ENCODE measurements at places on chromosomes 1 and 21.

- no peak for DNase-seq
Observed at GRCh38 chr1:27049607-27050006, 37.0 kb upstream of the TENT5B start.

DNA sequence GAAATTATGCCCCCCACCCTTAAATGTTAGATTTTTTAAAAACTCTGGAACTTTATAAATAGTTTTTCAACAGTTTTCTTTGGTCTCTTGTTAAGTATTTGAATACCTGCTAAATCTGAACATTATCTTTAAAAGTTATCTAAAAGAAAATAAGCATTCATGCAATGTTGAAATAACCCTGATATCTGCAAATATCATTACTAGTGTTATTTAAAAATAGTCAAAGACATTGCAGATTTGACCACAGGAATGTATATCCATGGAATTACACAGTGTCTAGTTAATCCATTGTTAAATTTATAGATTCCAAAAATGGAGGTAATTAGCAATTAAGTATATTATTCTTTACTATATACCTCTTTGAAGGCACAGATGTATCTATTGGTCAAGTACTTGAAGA is 42.0 kb downstream of the PRRX1 start:
- no peak for DNase-seq

DNA sequence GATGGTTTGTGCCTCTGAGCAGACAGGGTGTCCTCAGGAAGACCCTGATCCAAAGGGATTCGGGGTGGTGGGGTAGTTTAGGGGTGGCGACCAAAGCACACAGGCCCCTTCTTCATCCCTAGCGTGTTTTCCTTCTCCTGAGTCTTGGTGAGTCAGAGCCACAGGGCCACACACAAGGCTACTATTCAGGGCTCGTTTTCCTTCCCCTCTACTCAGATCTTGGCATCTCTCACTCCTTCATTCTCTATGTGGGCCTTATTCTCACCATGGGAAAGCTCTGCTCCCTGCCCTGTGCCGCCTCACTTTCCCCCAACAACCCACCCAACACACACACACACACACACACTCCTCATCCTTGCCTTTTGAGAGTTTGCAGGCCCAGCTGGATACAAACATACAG is 43.6 kb upstream of the WNT2B start:
- DNase-seq, result no peak

DNA sequence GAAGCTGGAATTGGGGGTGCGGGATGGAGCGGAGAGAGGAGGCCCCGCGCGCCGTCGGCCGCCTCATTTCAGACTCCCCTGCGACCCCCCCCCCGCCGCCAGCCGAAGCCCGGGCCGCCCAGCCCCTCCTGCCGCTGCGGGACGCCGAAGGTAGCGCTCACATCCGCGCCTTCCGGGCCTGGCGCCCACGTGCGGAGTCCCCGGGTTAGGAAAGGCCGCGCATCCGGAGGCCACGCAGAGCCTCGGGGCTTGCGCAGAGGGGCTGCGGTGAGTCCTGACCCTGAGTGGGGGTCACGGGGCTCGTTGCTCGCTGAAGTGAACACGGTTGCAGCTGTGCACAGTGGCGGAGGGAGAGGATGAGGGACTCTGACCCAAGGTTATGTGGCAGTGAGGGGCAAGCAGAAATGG is 552 bp upstream of the ZNF496 start:
- no peak for DNase-seq

GRCh38 chr1:34926894-34927293 is 2.6 kb downstream of the DLGAP3 start:
- DNase-seq, result no peak

DNA sequence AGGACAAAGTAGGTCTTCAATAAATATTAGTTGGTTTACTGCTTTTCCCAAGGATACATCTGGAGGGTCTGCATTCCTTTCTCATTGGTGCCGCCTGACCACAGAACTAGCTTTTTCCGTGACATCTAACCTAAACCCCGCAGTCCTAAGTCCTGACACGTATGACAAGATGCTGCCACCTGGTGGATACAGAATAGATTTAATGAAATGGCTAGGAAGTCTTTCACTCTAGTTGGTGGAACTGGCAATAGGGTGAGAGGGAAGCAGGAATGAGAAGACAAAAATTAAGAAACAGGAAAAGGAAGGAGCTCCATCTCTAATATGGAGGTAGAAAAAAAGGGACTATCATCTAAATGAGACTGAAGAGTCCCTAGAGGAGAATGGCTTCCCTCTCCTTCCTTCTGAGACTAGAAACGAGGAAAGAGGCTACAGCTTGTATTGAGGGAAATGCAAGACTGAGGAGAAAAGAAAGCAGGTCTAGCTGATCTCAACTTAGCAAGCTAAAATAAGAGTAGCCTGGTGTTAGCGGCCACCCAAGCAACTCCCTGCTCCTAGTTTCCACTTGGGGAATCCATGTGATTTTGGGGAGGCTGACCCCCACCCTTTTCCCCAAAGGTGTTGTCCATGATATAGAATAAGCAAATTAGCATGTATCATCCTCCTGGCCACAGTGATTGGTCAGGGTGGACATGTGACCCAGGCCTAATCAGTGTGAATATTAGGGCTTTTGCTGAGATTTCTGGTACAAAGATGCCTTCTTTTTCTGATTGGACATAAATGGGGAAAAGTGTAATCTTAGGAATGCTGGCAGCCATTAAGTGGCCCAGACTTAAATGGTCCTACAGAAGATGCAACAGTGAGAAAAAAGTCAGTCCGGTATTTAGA is 5.9 kb downstream of the RFX5 start:
- peak; percentile 50 for DNase-seq

- no peak for DNase-seq
Observed at GRCh38 chr1:175232335-175232734, 39.8 kb upstream of the KIAA0040 start.

DNA sequence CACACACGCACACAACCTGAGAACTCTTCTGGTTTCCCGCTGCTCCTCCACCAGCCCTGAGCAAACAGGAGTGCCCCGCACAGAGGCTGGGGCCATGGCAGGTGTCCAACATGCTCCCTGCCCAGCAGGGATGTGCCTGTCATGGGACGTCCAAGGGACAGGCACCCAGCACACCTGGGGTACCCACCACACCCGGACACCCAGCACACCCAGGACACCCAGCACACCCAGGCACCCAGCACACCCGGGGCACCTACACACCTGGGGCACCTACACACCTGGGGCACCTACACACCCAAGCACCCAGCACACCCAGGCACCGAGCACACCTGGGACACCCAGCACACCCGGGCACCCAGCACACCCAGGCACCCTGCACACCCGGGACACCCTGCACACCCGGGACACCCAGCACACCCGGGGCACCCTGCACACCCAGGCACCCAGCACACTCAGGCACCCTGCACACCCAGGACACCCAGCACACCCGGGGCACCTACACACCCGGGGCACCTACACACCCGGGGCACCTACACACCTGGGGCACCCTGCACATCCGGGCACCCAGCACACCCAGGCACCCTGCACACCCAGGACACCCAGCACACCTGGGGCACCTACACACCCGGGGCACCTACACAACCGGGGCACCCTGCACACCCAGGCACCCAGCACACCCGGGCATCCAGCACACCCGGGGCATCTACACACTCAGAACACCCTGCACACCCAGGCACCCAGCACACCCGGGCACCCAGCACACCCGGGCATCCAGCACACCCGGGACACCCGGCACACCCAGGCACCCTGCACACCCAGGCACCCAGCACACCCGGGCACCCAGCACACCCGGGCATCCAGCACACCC is 37.9 kb downstream of the UBE2G2 start:
- no peak for DNase-seq

DNA sequence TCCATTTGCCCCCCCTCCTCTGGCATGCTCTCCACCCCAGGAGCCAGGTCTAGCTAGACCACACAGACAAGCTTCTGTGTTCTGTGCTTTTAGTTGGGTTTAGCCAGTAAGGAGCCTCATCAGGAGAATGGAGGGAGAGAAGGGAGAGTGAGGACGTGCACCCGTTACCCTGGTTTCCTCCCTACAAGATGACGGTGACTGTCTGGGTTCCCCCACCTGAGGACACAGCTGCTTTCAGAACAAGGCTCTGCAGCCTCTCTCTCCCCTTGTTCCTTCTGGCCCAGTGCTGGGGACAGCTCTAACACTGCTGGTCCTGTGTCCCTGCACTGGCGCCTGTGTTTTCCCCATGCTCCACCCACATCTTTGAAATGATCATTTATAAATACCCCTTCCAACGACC is 184.4 kb upstream of the GALNT2 start:
- no peak for DNase-seq

DNA sequence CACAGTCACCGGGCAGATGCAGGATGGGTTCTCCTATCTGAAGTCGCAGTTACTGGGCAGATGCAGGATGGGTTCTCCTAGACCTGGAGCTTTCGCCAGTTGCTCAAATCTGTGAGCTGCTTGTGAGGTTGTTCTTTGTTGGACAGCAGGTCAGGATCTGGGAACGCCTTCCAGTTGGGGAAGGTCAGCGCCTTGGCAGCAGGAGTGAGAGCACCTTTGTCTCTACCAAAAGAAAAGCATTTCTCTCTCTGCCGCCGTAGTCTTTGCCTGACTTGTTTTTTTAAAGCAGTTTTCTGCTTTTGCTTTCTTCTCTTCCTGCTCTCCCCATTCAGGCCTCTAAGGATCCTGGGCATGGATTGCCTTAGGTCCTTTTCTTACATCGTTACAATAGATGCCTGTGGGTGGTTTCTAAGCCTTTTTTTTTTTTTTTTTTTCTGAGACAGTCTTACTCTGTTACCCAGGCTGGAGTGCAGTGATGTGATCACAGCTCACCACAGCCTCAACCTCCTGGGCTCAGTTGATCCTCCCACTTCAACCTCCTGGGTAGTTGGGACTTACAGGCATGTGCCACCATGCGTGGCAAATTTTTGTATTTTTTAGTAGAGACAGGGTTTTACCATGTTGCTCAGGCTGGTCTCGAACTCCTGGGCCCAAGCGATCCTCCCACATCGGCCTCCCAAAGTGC is 15.7 kb downstream of the PEX14 start:
- no peak for DNase-seq

Data from right kidney (tissue), 9 donors.